Heart left ventricle (tissue), 16 donors: ENCODE measurements at places on chromosomes 16 and 17. TPM values are rescaled to one million over a fixed set of nuclear protein-coding genes. Genes with fewer than 3 reads are reported as not detected.
A peak's percentile ranks its signal among the peaks of the same experiment; 100 is the strongest.

DNA sequence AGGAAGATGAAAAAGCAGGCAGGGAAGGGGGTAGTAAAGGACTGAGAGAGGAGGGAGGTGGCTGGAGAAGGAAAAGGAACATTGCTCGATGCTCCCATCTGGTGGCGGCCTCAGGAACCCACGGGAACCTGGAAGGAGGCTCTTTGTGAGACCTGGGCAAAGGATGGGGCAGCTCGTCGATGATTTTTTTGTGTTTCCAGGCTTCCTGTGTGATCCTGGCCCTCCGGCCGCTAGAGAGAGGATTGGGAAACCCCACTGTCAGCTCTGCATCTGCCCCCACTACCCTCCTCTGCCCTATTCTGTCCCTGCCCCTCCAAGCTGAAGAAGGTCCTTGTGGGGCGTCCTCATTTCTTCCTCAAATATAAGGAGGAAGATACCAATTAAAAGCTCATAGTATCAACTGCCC, 6.6 kb downstream of the WFIKKN2 start:
- DNase-seq, result peak; percentile 66

DNA sequence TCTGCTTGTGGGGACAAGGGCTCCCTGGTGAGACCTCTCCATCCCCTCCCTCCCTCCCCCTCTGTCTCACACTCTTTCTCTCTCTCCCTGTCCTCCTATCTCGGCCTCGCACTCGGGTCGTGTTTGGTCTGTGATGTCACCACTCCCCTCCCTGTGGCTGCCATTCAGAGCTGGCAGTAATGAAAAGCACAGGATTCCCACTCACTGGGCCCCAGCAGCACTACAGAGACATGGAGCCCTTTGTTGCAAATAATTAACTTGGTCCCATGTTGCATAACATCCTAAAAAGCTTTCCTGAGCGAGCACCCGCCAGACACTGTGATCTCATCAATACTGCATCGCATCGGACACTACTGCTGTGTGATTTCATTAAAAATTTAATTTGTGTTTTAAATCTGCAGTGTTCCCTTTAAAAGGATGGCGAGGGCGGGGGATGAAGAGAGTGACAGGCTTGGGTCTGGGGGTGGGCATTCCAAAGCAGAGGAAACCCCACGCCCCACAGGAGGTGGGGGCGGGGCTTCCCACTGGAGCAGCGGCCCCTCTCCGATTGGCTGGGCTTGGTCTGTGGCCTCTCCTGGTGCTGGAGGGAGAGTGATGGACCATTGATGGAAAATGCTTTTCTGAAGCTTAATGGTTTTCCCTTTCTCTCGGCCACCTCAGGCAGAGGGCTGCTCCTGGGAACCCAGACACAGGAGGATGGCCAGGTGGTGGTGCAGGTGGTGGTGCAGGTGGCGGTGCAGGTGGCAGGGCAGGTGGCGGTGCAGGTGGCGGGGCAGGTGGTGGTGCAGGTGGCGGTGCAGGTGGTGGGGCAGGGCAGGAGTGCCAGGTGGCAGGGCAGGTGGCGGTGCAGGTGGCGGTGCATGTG, 15.3 kb upstream of the NPTX1 start:
- no peak for DNase-seq

GRCh38 chr16:89335803-89336485, 118.4 kb downstream of the ZNF778 start:
- no peak for DNase-seq

The TIMM22 gene
- polyA plus RNA-seq, result 16.0 TPM

The MYH8 gene
- polyA plus RNA-seq, result not detected

The PRSS36 gene
- polyA plus RNA-seq, result 1.0 TPM

GRCh38 chr16:79181419-79181818, 419.1 kb downstream of the MAF start:
- no peak for DNase-seq

- DNase-seq, result no peak
Observed at GRCh38 chr17:2708585-2709182, 2.9 kb downstream of the CLUH start.

DNA sequence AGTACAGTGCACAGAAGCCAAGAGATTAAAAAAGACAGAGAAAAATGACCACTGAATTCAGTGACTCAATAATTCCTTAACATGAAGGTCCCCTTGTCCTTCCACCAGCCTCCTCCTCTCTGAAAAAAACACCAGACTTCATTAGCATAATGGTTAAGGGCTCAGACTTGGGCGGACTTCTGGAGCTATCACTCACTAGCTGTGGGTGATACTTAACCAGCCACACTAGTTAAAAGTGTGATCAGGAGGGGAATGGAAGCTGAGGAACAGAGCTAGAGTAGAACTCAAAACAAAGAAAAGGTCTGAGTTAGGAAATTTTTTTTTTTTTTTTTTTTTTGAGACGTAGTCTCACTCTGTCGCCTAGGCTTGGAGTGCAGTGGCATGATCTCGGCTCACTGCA, 23.2 kb downstream of the ZNF652 start:
- DNase-seq, result no peak

- DNase-seq, result no peak
Observed at GRCh38 chr17:58004060-58004459, 3.0 kb downstream of the SRSF1 start.

The SLFN14 gene
- polyA plus RNA-seq, result not detected

DNA sequence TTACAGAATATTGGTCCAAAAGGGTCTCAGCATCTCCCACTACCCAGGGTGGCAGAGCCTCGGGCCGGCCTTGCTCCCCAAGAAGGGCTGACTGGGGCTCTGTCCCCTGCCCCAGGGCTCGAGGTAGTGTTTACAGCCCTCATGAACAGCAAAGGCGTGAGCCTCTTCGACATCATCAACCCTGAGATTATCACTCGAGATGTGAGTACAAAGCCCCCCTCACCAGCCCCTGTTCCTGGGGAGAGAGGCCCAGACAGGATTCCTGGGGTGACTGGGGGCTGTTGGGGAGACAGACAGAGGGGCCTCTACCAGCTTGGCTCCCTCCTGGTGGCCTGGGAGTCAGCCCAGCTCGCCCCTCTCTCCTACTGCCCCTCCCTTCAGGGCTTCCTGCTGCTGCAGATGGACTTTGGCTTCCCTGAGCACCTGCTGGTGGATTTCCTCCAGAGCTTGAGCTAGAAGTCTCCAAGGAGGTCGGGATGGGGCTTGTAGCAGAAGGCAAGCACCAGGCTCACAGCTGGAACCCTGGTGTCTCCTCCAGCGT, 6.1 kb upstream of the NLRC5 start:
- no peak for DNase-seq
